ENCODE measurements at places on chromosomes 6 and 20. TPM values are rescaled to one million over a fixed set of nuclear protein-coding genes. Genes with fewer than 3 reads are reported as not detected.
A peak's percentile ranks its signal among the peaks of the same experiment; 100 is the strongest.

The ZNF292 gene
- 35.8 TPM for total RNA-seq

DNA sequence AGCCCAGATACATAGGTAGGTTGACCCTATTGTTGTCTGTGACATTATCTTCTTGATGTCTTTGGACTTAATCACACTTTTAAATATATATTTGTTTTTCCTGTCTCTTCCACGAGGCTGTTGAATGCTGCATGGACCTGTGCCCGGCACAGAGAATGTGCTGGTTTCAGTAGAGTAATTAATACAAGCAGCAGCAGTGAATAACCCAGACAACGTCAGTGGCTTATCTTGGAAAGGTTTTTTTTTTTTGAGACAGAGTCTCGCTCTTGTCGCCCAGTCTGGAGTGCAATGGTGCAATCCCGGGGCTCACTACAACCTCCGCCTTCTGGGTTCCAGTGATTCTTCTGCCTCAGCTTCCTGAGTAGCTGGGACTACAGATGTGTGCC is 108.2 kb downstream of the CDH26 start:
- no peaks in the 10 kb centered on the region for H3K4me1 ChIP-seq
- H3K27me3 ChIP-seq = peaks cover 6% of the 10 kb centered on the region
- no peak overlapping the region for H3K4me3 ChIP-seq
- H3K36me3 ChIP-seq = no peaks in the 10 kb centered on the region

GRCh38 chr6:4864519-4864918 is 88.3 kb downstream of the CDYL start:
- H3K36me3 ChIP-seq = no peaks in the 10 kb centered on the region
- H3K4me3 ChIP-seq = no peak overlapping the region
- DNase-seq = no peak

DNA sequence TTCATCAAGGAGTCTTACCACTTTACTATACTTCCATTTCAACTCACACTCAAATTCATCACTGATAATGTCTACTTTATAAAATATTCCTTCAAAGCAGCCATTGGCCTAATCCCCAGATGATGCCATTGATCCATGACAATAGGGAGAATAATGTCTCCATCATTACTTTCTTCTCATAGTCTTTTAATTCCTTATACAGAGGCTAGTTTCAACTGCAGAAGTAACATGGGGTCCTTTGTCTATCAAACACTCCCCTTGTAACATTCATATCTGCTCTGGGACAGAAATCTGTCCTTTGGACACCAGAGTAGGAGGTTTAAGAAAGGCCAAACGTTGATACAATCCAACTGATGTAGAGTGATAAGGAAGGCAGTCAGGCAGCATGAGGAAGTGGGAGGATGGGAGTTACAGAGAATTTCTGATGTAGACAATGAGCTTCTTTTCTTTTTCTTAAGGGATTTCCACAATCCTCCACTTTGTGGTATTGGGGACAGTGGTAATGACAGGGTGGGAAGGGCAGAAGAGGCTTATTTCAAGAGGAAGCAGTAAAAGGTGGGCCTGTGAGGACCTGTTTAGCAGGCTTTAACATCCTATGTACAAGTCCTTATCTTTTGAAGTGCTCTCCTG is 18.9 kb upstream of the HLA-DOA start:
- H3K27ac ChIP-seq = no peak overlapping the region
- no peaks in the 10 kb centered on the region for H3K4me1 ChIP-seq
- H3K27me3 ChIP-seq = no peaks in the 10 kb centered on the region
- no peak for DNase-seq

GRCh38 chr6:145028144-145028818 is 707.0 kb downstream of the EPM2A start:
- no peaks in the 10 kb centered on the region for H3K36me3 ChIP-seq
- peaks cover 8% of the 10 kb centered on the region for H3K4me1 ChIP-seq
- no peak for DNase-seq
- H3K4me3 ChIP-seq = no peak overlapping the region
- H3K27me3 ChIP-seq = no peaks in the 10 kb centered on the region

The OPRM1 gene
- not detected for total RNA-seq

DNA sequence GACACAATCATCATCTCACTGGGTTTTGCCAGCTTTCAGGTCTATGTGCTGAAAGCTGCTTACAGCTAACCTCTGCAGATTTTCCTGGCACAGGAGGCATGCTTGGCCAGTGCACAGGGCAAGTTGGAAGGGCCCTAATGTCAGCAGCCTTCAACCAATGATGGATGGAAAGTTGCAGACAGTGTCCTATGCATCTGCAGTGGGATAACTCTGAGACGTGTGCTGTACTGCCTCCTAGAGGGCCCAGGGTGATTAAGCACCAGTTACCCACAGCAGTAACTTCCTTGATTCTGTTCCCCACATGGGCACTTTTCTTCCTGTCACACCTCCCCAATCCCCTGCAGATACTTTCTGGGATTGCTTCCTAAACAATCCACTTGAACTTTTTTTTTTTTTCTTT is 38.6 kb downstream of the OVOL2 start:
- H3K27ac ChIP-seq = no peak overlapping the region
- H3K4me1 ChIP-seq = no peaks in the 10 kb centered on the region
- H3K36me3 ChIP-seq = peaks cover 2% of the 10 kb centered on the region
- DNase-seq = no peak

- no peak overlapping the region for H3K4me3 ChIP-seq
- H3K27me3 ChIP-seq = no peaks in the 10 kb centered on the region
- H3K36me3 ChIP-seq = no peaks in the 10 kb centered on the region
- H3K4me1 ChIP-seq = no peaks in the 10 kb centered on the region
- DNase-seq = no peak
Observed at GRCh38 chr20:16560216-16560615, 13.0 kb downstream of the KIF16B start.

GRCh38 chr20:58198901-58199355 is 29.5 kb downstream of the ANKRD60 start:
- no peak overlapping the region for H3K27ac ChIP-seq
- DNase-seq = no peak
- no peaks in the 10 kb centered on the region for H3K4me1 ChIP-seq
- no peaks in the 10 kb centered on the region for H3K36me3 ChIP-seq
- no peak overlapping the region for H3K4me3 ChIP-seq

- H3K27me3 ChIP-seq = no peaks in the 10 kb centered on the region
- no peak overlapping the region for H3K27ac ChIP-seq
- DNase-seq = no peak
- H3K4me1 ChIP-seq = peaks cover 15% of the 10 kb centered on the region
- no peak overlapping the region for H3K4me3 ChIP-seq
- H3K36me3 ChIP-seq = no peaks in the 10 kb centered on the region
Observed at GRCh38 chr6:16095180-16095579, 33.7 kb upstream of the MYLIP start.

DNA sequence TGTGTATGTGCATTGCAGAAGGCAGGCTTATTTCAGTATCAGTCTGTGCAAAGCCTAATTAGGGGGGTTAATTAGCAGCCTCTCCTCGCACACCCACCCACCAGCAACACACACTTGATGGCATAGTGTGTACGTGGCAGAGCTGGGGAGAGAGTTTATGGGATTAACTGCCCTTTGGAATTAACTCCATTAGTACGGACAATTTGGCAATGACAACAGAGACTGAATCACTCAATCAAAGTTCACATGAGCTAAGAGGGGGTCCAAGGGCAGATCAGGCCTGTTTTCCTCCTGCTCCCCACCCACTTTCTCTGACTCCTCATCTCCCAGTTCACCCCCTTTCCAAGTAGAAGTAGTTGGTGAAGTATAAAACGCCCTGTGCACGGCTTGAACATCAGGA is 69.5 kb downstream of the LRFN2 start:
- H3K27me3 ChIP-seq = no peaks in the 10 kb centered on the region
- H3K27ac ChIP-seq = no peak overlapping the region
- H3K36me3 ChIP-seq = no peaks in the 10 kb centered on the region
- DNase-seq = no peak

GRCh38 chr6:24194978-24195700 is 69.1 kb downstream of the NRSN1 start:
- peaks cover 35% of the 10 kb centered on the region for H3K4me1 ChIP-seq
- H3K36me3 ChIP-seq = no peaks in the 10 kb centered on the region
- DNase-seq = no peak
- no peaks in the 10 kb centered on the region for H3K27me3 ChIP-seq
- H3K27ac ChIP-seq = peak overlapping the region; percentile 82
- H3K4me3 ChIP-seq = no peak overlapping the region

The ID4 gene
- total RNA-seq = not detected

DNA sequence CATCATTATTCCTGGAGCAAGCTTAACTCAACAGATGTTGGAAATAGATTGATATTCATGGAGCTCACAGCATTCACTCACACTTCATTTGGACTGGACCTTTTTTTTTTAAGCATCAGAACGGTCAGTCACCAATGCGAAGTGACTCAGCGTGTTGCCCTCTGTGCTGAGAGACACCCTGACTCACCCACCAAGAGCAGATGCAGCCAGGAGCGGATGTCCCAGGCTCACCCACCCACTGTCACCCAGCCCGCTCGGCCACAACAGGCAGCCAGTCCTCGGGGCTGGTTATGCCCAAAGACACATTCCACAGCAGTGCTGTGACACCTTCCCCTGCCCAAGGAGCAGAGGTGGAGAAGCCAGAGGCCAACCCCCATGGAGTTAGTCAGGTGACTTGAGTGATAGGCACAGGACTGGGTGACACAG is 15.7 kb downstream of the RNASET2 start:
- H3K4me3 ChIP-seq = no peak overlapping the region
- no peaks in the 10 kb centered on the region for H3K27me3 ChIP-seq
- H3K27ac ChIP-seq = no peak overlapping the region
- no peaks in the 10 kb centered on the region for H3K36me3 ChIP-seq

Measured in Caco-2 (cell line).